ENCODE measurements at places on chromosomes 16 and 17.

- peak; percentile 92 for DNase-seq
Observed at GRCh38 chr16:66270333-66270927, 96.1 kb upstream of the CDH5 start.

DNA sequence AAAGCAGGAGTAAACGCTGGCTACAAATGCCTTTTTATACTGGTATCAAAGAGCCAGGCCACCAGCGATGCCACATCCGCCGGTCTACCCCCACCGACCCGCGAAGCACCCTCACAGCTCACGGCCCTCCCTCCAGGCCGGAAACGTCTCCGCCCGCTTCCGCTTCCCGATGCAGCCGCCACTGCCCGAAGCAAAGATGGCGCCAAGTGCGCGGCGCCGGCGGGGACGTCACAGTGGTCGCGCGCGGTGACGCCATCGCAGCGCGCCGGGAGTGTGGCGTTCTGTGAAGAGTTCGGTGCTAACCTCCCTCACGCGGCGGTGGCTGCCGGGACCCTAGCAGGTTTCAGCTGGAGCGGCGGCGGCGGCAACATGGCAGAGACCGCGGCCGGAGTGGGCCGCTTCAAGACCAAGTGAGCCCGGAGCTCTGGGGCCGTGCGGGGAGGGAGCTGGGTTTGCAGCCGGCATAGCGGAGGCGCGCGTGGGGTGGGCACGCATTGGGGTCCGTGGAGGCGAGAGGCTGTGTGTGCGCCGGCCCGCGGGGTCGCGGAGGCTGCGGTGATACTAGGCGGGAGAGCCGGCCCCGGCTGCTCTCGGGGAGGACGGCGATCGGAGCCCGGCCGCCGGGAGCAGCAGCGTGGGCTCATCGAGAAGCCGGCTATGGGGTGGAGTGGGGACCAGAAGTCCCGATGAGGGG, at the start of gene TBL3:
TBL3 (plus strand) TSS at position 258 of the 694 bp plus-strand sequence; CDS start at position 370, 112 bp downstream.
- peak; percentile 97 for DNase-seq

DNA sequence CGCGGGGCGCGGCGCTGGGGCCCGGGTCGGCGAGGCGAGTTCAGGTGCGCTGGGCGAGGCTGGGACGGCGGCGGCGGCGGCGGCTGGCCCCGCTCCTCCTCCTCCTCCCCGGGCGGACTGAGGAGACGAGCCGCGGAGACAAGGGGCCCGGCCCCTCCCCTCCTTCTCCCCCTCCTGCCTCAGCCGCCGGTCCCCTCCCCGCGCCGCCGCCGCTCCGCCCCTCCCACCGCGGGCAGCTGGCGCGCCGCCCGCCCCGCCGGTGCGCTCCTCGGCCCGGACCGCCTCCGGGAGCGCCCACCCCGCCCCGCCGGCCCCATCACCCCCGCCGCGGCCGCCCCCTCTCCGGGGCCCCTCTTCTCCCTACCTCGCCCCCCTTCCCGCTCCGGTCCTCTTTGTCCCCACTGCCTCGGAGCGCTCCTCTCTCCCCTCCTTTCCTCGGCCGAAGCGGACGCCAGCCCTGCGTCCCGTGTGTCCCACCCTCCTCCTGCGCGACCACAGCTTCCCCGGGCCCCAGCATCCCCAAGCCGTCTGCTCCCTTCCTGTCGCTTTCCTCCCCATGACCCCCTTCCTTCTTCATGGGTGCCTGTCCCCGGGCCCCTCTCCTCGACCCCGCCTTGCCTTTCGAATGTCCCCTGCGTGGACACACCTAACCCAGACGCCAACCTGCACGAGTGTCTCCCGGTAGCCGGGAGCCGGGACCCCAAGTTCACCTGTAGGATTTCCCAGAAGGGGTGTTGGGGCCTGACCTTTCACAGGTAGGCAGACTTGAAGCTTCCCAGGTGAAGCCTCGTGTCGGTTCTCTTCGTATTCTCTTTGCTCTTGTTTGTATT, at the start of gene TOX3:
TOX3 (minus strand) TSS at position 140 of the 830 bp plus-strand sequence. CDS start 420 bp downstream, outside the sequence.
- DNase-seq: peak; percentile 82

DNA sequence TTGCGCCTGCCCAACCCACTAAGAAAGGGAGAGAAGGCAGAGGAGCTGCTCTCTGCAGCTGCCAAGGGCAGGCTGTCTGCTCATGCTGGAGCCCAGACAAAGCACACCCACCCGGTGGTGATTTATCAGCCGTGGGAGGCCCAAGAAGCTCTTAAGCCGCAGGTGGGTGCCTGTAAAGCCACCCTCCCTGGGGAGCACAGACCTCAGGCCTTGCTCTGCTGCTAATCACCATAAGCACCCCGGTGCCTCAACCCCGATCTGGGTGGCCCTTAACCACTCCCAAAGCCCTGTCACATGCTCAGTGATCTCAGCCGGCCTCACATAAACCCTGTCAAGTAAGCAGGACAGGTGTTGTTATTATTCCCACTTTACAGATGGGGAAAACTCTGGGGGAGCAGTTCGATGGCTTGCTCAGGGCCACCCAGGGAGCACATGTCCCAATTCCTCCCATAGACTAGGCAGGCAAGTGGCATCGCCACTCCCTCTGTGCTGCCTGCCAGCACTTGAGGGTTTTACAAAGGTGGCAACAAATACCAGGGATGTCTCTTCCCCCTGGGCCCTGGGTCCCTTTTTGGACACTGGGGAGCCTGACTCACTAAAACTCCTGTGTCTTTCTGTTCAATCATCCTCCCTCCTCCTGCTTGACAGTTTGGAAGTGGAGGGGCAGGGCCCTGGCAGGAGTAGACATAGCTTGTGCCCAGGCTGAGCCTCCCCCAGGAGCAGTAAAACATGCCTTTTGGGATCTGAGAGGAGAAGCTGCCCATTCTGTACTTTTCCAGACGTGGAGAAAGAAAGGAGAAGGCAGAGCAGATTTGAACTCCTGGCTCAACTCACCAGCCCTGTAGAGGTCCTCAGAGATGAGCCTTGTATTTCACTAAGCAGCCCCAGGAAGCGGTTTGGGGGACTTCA, 299.3 kb downstream of the SOX9 start:
- DNase-seq: no peak

DNA sequence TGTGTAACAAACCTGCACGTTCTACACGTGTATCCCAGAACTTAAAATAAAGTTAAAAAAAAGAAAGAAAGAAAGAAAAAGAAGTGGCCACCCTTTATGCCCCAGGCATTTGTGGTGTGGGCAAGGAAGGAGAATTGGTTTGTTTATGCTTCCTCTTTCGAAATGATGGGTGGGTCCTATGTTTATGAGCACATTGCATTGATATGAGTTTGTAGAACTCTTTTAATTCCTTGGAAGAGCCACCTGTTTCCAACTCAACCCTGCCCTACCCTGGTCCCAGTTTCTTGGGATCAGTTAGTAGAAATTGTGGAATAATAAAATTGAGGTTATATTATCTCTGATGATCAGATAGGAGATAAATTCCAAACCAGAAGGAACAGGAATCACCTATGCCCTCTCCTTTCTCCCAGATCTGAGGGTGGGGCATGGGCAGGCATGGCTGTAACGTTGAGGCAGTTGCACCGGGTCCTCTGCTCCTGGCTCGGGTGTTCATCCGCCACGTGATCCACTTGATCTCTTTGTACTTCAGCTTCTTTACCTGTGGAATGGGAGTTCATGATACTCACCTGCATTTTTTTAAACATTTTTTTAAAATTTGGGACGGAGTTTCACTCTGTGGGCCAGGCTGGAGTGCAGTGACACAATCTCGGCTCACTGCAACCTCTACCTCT, 15.9 kb downstream of the CHAD start:
- no peak for DNase-seq

DNA sequence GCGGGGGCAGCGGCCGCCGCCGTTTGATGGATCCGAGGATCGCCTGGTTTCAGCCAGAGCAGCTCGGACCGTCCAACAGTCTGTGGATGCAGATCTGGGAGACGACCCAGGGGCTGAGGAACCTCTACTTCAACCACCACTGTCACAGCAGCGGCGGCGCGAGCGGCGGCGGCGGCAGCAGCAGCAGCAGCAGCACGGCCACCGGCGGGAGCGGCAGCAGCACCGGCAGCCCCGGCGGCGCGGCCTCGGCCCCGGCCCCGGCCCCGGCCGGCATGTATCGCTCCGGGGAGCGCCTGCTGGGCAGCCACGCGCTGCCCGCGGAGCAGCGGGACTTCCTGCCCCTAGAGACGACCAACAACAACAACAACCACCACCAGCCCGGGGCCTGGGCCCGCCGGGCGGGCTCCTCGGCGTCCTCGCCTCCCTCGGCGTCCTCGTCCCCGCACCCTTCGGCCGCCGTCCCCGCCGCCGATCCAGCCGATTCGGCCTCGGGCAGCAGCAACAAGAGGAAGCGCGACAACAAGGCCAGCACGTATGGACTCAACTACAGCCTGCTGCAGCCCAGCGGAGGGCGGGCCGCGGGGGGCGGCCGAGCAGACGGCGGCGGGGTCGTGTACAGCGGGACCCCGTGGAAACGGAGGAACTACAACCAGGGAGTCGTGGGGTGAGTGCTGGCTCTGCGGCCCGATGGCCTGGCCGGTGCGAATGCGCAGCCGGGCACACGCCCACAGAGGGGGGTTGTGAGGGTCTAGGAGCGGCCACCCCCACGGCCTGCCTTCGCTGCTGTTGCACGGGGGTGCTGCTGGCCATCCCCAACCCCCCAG, 702 bp downstream of the TENT4B start:
- peak; percentile 67 for DNase-seq

GRCh38 chr17:80221351-80222105, 1.3 kb downstream of the SLC26A11 start:
- DNase-seq: no peak

DNA sequence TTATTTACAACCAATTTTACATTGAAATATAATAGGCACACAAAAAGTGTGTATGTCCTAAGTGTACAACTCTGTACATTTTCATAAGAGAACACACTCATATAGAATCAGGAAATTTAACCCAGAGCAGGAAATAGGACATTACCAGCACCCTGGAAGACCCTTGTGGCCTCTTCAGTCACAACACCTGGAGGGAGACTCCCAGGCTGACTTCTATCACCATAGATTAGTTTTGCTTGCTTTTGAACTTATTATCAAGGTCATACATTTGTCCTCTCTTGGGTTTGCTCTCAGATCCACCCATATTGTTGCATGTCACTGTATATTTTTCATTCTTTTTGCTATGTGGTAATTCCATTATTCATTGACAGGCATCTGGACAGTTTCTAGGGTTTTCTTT, 5.8 kb downstream of the RIPOR1 start:
- DNase-seq: no peak

DNA sequence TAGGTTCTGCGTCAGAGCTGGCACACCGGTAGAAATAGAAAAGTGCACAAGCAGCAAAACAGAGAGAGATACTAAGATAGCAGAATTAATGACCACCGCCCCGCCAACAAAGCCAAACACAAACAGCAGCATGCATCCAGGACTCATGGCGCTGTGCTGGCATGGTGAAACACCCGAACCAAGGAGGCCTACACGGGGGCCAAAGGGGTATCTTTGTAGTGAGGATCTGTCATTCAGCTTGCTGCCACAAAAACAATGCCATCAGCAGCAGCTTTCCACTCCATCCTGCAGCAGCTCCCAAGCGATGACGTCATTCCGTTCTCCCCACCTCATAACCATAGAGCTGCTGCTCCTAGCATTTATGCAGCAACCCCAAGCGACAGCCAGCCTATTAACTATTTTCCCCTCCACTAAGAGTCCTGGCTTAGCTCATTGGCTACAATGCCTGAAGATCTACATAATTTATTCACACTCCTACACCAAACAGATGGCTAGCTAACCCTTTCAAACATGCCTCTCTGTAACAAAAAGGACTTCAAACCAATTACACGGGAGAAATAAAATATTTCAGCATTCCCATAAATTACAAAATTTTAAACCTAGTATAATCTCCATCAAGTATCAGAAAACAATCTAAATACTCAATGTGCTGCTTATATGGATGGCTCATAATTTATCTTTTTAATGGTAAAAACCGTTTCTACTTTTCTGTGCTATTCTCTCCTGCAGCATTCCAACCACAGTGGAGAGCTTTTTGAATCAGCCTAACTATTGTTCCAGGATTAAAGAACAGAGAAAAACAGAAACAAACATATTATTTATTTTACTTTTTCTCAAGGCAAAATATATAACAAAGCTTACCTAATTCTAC, 73.9 kb downstream of the SPAG9 start:
- peak; percentile 99 for DNase-seq

DNA sequence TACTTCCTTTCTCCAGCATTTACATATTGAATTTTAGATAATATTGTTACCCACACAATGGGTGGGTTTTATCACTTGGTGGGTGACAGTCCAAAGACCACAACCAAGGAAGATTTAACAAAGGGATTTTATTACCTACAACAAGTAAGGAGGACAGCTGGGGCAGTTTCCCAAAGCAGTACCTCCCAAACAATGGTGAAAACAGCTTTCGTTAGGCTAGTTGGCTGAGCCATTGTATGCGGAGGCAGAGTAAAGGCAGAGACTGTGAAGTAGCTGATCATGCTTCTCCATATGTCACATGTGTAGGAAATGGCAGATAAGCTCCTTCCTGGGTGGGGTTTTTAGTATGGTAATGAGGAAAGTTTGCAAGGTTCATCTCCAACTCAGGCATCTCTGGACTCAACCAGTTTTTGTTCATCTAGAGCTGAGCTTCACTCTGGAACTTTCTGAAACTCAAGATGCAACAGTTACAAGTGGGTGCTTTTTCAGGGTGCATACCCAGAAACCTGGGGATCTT, 104.3 kb upstream of the PSMD7 start:
- DNase-seq: no peak

GRCh38 chr17:40311575-40311974, 2.6 kb downstream of the RARA start:
- no peak for DNase-seq

DNA sequence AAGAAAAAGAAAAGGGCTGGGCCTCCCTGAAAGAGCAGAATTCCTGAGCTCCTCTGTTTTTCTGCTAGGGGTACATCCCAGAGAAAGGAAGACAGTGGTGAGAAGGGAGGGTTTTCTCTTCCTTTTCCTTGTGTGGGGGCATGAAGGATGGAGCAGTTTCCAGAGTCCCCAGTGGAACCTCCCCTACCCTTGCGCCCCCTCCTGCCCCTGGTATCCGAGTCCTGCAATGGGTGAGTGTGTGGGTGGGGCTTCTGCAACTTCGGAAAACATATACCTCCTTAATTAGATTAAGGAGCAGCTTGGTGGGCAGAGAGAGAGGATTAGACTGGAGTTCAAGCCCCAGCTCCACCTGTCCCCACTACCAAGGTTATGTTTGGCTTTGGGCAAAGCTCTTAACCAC, 5.4 kb upstream of the GIP start:
- DNase-seq: no peak

GRCh38 chr17:55978578-55978977, 174.7 kb upstream of the ANKFN1 start:
- DNase-seq: no peak

- DNase-seq: no peak
Observed at GRCh38 chr16:58962811-58963210, 228.7 kb upstream of the GOT2 start.

GRCh38 chr17:44901411-44901921, 2.2 kb upstream of the EFTUD2 start:
- DNase-seq: no peak

Measured in eye (tissue), 1 donor.